H4 (cell line): ENCODE measurements at places on chromosomes 7 and 10. TPM values are rescaled to one million over a fixed set of nuclear protein-coding genes. Genes with fewer than 3 reads are reported as not detected.
A peak's percentile ranks its signal among the peaks of the same experiment; 100 is the strongest.

DNA sequence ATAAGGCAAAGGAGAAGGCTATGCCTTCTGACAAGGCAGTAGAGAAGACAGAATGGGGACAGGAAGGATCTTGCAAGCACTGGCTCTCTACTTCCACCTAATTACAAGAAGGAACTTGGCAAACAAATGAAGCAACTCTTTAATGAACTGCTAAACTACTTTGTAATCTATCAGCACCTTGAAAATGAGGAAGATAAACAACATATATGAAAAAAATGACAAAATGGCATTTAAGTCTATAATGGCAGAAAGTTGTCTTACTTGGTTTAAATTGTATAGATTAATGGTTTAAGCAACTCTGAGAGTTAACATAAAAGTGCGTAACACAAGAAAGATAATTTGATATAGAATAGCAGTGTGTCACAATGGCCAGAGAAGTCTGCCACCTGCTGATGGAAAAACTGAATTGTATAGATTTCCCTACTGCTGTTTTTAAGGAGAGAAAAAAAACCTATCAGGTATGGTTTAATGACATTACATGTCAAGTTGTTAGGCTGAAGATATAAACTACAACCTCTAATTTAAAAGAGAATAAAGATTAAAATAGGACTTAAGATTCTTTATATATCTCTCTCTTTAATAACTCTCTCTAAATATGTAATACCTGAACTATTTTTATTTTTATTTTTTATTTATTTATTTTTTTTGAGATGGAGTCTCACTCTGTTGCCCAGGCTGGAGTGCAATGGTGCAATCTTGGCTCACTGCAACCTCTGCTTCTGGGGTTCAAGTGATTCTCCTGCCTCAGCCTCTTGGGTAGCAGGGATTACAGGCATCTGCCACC, 11.8 kb downstream of the NT5C3A start:
- peak; percentile 62 for DNase-seq

Gene TECTB
- not detected in 2 replicates for total RNA-seq

DNA sequence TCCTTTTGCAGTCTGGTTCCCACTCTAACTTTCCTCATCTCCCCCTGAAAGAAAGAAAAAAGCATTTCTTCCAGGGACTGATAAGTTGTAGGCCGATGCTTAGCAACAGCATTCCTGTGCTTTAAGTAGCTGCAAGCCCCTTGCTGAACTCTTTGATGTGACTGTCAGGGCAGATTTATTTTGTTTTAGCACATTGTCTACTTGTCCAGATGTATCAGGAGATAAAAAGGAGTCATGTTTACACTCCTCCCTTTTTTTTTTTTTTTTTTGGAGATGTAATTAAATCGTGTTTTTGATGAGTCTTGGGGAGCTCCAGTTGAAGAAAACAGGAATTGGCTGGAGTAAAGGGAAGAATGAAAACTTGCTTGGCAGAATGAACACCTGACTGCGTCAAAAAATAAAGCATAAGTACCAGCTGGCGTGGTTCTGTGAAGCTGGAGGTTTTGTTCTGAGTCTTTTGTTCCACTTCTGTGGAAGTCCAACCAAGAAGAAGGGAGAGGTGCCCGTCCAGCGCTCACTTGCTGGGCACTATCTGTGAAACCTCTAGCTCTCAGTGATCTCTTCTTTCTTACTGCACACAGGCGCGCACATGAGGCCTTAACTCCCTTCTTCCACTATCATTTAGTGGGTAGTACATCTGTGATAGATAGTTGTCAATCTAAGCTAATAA, 871.7 kb downstream of the LRMDA start:
- no peak for DNase-seq

Gene RBM20
- 4.2 and 4.6 TPM in 2 replicates for total RNA-seq

Gene CTBP2
- total RNA-seq = 58.2 and 69.8 TPM in 2 replicates

DNA sequence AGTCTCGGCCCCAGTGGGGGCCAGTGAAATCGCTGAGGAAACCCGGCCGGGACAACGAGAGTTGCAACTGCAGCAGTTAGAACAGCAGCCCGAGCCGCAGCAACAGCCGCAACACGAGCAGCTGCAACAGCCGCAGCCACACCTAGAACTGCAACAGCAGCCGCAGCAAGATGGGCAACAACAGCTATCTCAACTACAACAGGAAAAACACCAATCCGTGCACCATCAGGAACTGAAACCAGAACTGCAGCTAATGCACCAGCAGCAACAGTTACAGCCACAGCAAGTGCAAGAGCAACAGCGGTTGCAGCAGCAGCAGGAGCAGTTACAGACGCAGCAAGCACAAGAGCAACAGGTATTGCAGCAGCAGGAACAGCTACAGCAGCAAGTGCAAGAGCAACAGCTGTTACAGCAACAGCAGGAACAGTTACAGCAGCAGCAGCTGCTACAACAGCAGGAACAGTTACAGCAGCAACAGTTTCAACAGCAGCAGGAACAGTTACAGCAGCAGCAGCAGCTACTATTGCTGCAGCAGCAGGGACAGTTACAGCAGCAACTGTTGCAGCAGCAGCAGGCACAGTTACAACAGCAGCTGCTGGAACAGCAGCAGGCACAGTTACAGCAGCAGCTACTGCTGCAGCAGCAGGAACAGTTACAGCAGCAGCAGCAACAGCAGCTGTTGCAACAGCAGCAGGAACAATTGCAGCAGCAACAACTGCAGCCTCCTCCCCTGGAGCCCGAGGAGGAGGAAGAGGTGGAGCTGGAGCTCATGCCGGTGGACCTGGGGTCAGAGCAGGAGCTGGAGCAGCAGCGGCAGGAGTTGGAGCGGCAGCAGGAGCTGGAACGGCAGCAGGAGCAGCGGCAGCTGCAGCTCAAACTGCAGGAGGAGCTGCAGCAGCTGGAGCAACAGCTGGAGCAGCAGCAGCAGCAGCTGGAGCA, 6.1 kb downstream of the ZNF853 start:
- no peak for DNase-seq
